ENCODE measurements at places on chromosomes 5 and 9.

DNA sequence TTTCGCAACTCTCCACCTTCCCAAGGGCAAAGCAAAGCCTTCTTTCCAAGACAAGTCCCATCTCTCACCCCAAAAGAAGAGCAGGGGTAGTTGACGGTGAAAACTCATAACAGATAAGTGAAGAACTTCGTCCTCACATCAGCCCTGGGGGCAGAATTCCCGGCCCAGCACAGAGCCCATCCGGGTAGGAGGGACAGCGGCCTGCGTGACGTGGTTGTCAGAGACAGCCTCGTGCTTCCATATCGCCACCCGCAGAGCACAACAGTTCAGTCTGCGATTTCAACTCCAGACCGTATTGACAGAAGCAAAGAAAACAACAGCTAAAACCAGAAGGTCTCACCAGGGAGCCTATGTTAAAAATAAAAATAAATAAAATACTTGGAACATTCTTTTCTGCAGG, 273.2 kb downstream of the SYK start:
- no peak for DNase-seq

GRCh38 chr5:32301891-32302290, 10.8 kb downstream of the MTMR12 start:
- no peak for DNase-seq

DNA sequence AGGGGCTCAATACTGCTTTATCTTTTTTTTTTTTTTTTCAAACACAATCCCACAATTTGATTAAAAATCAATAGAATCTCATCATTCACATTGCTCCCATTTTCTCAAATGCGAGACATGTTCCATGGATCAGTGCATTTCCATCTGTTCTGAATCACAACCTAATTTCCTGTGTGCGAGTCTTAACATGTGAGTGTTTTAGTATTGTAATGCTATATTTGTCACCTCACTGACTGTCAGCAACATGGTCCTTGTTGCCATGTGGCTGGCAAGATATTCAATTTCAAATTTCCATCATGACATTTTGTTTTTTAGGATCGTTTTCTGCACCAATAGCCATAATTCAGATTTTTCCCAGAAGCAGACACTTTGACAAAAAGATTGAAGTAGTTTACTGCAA, 233.2 kb upstream of the PRDM9 start:
- DNase-seq, result no peak

- DNase-seq, result no peak
These were observed 54.6 kb upstream of the CEMIP2 start for GRCh38 chr9:71822935-71823334.

GRCh38 chr5:40654377-40654991, 25.2 kb upstream of the PTGER4 start:
- no peak for DNase-seq

DNA sequence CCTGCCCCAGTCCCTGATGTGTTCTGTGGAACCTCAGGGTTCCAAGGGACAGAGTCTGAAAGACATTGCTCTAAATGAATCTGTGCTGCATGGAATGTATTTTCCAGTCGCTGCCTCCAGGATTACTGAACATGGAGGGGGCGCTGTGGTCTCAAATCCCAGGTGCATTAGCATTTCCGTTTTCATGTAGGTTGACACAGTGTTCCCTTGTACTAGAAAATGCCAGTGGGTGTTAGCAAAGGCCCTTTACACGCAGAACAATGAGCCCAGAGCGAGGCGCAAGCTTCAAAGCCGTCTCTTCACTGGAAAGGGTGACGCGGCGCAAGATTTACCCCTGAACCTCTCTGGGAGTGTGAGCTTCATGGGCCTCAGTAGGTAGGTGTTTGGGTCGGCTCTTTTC, 308.3 kb downstream of the SLIT3 start:
- DNase-seq, result no peak
